ENCODE measurements at places on chromosomes 2 and 18.
A peak's percentile ranks its signal among the peaks of the same experiment; 100 is the strongest.

GRCh38 chr2:52934920-52935640, 832.5 kb upstream of the CHAC2 start:
- DNase-seq: no peak

DNA sequence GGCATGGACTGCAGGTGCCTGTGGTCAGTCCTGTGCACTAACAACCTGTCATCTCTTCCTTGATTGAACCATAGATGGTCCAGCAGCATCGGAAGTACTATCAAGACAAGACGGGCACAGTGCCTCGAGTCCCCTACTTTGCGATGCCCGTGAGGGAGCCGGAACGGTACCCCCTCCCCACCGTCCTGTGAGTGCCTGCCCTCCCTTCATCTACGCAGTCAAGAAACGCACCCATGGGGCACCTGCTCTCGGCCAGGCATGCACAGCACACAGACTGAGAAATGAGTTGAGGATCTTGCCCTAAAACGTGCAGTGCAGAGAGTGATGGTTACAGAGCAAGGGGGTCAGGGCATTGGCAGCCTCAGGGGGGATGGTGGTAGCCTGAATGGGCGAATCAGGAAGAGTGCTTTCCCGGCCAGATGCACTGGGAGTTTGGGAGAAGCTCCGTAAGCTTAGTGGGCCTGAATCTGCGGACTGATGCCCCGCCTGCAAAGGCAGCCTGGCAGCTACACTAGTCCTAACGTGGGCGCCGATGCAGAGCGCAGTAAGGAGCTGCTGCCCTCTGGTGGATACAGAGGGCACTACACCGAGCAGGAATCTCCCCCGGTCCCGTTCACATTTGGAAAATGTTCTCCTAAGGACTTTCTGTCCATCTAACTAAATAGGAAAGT, 63.6 kb downstream of the CIB4 start:
- DNase-seq: peak; percentile 40

- peak; percentile 1 for DNase-seq
Measured at GRCh38 chr18:78757014-78757413, 222.6 kb upstream of the SALL3 start.

DNA sequence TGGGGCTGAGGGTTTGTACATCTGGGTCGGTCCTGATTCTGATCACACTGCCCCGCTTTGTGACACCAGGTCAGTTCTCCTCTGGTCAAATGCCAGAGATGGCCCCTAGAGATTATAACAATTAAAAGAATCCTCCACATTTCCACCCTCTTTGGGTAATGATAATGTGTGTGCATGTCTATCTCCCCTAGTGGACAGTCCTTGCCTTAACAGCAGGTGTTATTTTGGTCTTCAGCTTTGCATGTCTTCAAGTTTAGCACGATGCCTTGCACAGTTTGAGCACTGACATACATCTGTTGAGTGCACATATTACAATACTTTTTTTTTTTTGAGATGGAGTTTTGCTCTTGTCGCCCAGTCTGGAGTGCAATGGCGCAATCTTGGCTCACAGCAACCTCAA, 25.7 kb upstream of the COX7A2L start:
- no peak for DNase-seq

GRCh38 chr2:102025016-102025501, 33.3 kb downstream of the IL1R2 start:
- no peak for DNase-seq

DNA sequence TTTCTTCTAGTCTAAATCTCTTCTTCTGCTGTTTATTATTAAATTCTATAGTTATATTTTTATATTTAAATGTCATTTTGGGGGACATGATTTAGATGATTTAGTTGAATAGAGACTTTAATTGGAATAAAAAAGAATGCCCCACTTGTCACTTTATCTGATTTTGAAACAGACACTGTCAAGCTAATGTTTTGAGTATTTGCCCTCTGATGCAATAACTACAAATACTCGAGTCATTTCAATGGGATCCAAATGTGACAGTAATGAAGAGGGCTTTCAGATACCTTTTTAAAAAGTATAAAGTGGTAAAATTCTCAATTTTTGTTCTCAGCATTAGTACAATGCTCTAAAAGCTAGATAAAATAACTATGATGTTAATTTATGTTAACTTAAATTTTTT, 257.3 kb upstream of the SESTD1 start:
- DNase-seq: no peak
